ENCODE measurements at places on chromosomes 3 and 15.

DNA sequence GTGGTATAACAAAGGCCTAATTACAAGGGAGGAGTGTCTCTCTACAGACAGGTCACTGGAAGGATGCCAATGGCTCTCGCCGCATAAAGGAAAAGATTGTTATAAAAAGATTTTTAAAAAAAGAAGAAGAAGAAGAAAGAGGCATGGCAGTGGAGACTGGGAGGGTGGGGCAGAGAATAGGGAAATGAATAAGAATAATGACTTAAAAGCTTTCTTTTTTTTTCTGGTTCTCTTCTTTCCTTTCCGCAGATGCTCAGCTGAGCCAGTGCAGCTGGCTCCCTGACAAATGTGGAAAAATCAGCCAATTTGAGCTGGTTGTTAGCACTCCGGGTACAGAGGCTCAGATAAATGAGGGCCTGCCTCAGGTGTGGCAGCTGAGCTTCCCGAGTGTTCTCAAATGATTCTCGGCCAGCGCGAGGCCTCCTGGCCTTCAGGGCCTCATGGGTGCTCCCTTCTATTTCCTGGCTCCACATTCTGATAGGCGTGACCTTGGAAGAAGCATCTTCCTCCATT, 234.1 kb downstream of the RORA start:
- no peak for DNase-seq

- DNase-seq = no peak
These were observed 122.5 kb upstream of the TSC22D2 start for GRCh38 chr3:150285601-150286000.

DNA sequence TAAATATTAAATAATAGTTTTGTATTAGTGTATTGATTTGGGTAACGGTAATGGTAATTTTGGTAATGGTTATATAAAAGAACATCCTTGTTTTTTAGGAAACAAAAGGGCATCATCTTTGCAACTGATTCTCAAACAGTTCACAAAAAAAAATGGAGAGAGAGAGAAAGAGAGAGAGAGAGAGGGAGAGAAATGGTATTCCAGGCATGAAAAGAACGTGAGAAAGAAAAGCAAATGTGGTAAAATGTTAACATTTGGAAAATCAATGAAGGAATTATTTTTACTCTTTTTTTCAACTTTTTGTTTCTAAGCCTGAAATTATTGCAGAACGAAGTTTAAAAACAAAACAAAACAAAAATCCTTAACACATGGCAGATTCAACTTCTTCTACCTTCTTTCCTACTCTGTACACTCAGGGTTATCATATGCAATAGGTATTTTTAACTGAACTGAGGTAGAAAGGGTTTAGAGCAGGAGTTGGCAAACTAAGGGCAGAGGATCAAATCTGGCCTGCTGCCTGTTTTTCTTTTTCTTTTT, 2.2 kb upstream of the GLB1 start:
- no peak for DNase-seq

DNA sequence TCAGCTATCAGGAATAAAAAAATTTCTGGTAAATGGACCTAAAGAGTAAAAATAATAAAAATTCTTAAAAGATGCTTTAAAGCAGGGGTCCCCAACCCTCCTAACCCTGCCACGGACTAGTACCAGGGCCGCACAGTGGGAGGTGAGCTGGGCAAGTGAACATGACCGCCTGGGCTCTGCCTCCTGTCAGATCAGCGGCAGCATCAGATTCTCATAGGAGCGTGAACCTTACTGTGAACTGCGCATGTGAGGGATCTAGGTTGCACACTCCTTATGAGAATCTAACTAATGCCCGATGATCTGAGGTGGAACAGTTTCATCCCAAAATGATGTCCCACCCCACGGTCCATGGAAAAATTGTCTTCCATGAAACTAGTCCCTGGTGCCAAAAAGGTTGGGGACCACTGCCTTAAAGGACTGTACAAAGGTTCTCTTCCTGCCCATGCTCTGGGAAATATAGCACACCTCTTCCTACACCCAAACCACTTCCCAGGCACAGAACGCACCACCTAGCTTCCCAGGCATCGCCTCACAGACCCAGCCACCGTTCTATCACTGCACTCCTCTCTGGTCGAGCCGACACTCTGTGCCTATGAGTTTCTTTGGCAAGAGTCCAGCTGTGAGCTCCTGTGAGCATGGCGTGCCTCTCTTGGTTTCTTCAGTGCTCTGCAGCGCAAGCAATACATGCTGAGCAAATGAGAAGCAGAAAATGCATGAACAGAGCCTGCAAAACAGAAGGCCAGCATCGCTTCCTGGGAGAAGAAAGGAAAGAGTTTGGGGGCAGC, 104.9 kb downstream of the OCA2 start:
- DNase-seq = no peak

- DNase-seq = no peak
These were observed 40.9 kb downstream of the CRTC3 start for GRCh38 chr15:90570643-90571042.

DNA sequence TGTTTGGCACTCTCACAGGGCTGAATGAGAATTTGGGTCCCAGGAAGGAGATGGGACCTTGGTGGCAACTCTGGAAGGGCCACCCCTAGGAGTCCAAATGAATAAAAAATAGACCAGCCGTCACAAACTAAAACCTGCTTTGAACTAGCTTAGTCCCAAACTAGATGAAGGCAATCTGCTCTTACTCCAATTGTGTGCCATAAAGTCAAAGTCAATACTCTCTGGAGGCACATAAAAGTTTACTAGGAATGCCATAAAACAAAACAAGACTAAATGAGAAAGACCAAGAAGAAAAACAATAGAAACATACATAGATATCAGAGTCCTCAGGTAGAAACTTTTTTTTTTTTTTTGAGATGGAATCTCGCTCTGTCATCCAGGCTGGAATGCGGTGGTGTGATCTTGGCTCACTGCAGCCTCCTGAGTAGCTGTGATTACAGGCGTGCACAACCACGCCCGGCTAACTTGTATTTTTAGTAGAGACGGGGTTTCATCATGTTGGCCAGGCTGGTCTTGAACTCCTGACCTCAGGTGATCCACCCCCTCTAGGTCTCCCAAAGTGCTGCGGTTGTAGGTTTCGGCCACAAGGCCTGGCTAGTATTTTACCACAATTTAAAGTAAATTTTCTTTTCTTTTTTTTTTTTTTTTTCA, 8.1 kb downstream of the GOLGA6L2 start:
- no peak for DNase-seq

GRCh38 chr3:52310861-52311575, 5.1 kb upstream of the DNAH1 start:
- no peak for DNase-seq

DNA sequence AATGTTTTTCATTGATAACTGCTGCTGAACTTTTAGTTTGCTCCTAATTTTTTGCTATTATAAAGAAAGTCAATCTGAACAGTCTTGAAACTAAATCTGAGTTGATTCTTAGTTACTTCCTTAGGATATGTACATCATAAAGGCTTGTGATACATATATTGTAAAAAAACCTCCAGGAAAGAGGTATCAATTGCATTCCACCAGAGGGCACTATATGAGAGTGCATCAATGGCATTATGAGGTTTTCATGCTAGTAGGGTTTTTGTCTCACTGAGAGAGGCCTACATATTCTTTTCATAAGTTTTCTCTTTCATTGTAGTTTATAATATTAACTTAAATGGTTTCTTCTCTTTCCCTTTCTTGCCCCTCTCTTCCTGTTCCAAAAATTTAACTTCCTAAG, 46.9 kb downstream of the PIK3R4 start:
- no peak for DNase-seq

DNA sequence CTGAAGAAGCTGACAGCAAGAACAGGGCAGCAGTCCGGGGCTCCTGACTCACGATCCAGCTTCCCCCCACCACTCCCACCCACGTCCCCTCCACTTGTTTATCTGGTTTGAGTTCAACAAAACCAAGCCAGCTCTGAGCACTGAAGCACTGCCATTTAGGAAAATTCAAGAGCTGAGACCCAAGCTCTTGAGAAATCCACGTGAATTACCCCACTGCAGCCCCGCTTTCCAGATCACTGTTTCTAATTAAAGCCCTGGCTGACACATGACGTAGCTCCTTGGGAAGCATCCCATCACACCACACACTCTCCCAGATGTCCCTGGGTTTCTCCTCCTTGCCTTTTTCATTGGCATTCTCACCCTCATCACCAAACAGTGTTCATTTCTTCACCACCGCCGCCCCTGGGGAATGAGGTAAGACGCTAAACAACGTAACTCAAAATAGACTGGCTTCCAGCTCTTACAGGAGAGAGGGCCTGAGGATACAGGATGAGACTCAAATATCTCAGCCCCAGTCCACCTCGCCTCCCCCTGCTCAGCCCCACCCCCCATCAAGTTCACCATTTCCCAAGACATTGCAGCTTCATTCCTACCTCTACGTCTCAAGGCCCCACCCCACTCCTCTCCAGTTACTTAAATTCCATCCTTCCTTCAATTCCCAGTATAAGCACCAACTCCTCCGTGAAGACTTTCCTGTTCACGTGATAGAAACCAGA, 95.4 kb downstream of the SRGAP3 start:
- no peak for DNase-seq

- no peak for DNase-seq
These were observed 151.7 kb downstream of the MEGF11 start for GRCh38 chr15:66101715-66102395.

DNA sequence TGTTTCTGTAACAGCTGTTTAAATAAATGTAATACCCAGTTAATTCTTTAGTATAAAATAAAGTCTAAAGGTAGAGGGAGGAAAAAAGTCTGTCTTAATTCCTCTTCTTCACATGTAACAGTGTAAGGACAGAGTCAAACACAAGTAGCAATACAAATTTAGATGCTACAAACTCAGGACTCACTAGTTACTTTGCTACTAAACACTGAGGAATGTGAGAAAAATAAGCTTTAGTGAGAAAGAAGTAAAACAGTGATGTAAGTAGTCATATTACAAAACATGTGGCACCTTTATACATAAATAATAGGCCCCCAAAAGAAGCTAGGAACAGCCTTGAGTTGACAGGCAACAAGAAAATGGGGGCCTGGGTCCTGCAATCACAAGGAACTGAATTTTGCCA, 113.0 kb downstream of the TBC1D5 start:
- DNase-seq = no peak

Data from T-helper 1 cell (primary cell).